ENCODE measurements at places on chromosomes 11 and 22.

DNA sequence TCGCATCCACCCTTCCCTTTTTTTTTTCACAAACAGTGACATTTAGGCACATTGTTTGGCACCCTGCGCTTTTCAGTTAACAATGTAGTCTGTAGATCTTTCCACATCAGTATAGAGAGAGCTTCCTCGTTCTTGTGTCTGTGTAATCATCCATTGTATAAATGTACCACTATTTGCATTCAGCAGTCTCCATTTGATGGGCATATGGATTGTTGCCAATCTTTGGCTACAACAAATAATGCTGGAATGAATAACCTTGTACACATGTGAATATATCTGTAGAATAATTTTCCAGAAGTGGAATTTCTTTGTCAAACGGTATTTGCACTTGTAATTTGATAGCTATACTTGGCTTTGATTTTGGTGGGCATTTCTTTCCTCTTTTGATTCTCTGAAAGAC is 17.1 kb downstream of the MPEG1 start:
- DNase-seq = no peak

- DNase-seq = no peak
Measured at GRCh38 chr11:61121917-61122316, 19.6 kb downstream of the CD5 start.

DNA sequence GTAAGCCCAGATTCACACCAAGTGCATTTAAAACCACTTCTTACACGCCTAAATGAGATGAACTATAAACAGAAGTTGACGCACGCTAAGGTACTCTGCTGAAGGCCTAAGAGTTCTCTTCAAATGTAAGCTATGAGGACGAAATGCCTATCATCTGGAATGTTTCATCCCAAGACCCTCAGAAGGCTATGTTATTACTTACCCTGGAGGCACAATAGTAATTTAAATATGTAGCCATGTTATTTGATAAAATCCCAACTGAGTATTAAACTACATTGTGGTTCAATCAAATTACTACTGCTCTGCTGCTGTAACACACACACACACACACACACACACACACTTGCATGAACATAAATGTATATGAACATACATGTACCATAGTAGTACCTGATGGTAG is 47.6 kb downstream of the MAML2 start:
- DNase-seq = no peak

DNA sequence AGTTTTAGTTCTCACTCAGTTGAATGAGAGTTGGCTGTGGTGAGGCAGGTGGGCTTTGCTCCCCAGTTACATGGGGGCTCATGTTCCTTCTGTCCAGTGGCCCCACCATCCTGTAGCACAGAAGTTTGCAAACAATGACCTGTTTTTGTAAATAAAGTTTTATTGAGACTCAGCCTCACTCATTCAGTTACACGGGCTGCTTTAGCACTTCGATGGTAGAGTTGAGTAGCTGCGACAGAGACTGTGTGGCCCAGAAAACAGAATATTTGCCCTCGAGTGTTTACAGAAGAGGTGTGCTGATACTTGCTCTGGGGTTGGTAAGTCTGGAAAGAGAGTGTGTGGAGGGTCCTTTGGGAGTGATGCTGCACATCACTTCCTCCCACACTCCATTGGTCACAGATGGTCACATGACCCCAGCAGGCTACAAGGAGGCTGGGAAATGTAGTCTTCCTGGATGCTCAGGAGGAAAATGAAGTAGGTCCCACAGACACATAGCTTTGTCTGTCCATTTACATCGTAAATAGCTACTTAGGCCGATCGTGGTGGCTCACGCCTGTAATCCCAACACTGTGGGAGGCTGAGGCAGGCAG is 34.6 kb downstream of the IFT27 start:
- DNase-seq = no peak

- no peak for DNase-seq
Measured at GRCh38 chr22:19970479-19971275, 29.1 kb upstream of the TXNRD2 start.

GRCh38 chr11:7787239-7787638 is 9.5 kb downstream of the OR5P2 start:
- no peak for DNase-seq

GRCh38 chr22:33896575-33897447 is 23.5 kb downstream of the LARGE1 start:
- DNase-seq = no peak

GRCh38 chr11:77090046-77090372 is 12.6 kb upstream of the OMP start:
- DNase-seq = no peak

DNA sequence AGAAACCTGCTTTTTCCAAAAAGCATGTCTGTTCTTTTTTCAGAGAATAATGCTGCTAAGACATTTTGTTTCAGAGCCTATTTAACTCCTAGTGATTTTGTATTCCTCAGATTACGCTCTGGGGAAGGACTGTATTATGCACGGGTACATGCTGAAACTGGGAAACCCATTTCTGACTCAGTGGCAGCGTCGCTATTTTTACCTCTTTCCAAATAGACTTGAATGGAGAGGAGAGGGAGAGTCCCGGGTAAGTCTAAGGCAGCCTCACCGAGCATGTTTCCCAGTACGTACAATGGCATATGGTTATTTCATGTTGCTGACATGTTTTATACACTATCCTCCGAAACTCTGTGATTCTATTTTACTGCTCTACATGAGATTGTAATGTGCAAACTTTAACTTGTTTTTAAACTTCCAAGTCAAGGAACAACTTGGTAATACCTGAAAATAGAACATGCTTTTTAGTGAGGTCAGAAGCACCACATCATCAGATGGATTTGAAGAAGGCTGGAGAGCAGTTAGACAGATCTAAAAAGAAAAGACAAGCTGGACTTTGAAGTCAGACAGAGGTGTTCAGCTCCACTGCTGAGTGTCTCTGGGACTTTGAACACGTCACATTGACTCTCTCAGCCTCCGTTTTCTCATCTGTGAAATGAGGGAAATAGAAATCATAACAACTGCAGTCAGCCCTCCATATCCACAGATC is 23.7 kb upstream of the MYO18B start:
- no peak for DNase-seq

DNA sequence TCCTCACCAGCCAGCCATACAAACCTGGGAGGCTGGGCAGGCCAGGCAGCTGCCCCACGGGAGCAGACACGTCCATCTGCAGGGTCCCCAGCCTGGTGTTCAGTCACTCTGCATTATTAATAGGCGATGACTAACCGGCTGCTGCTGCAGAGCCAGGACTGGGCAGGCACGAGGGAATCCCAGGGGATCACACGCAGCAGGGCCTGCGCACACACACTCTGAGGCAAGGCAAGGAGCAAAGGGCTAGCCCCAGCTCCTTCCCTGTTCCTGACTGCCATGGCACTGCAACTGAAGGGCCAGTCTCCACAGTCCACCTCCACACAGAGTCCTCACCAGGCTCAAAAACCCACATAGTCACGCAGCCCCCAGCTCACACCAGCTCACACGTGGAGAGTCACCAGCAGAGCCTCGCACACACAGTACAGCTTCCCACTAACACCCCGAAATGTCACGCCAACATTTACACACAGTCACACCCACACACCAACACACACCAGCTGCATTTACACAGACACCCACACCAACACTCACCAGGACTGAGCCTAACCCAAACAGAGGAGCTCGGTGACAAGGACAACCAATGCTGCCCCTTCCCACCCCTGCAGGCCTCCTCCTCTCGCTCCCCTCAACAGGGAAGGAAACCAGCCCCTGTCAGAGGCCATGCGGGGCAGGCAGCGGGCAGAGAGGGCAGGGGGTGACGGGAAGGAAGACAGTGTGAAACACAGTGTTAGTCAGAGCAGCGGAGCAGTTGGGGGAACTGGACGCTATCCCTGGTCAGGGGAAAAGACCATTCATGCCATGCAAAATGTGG is 47.3 kb downstream of the NRXN2 start:
- no peak for DNase-seq

All from NCI-H187 (cell line).